Urinary bladder (tissue), 4 donors: ENCODE measurements at places on chromosomes 6 and 20. TPM values are rescaled to one million over a fixed set of nuclear protein-coding genes. Genes with fewer than 3 reads are reported as not detected.

KIF25 gene
- polyA plus RNA-seq = 0.53 TPM

SLC44A4 gene
- 4.2 TPM for polyA plus RNA-seq

MAPK13 gene
- polyA plus RNA-seq = 7.9 TPM

ZSWIM3 gene
- polyA plus RNA-seq = 2.7 TPM

BTBD3 gene
- polyA plus RNA-seq = 45.7 TPM

ELOVL2 gene
- 4.1 TPM for polyA plus RNA-seq

DEFB124 gene
- polyA plus RNA-seq = 0.52 TPM

THBS2 gene
- 22.8 TPM for polyA plus RNA-seq

TRIM31 gene
- polyA plus RNA-seq = 9.6 TPM

GRCh38 chr6:153624528-153624927 lies 414.5 kb upstream of the OPRM1 start:
- no peak for DNase-seq

- DNase-seq = no peak
Measured at GRCh38 chr20:2755451-2756055, 44.9 kb downstream of the CPXM1 start.

GRCh38 chr20:1323830-1324597 lies 4.9 kb downstream of the SDCBP2 start:
- no peak for DNase-seq

DNA sequence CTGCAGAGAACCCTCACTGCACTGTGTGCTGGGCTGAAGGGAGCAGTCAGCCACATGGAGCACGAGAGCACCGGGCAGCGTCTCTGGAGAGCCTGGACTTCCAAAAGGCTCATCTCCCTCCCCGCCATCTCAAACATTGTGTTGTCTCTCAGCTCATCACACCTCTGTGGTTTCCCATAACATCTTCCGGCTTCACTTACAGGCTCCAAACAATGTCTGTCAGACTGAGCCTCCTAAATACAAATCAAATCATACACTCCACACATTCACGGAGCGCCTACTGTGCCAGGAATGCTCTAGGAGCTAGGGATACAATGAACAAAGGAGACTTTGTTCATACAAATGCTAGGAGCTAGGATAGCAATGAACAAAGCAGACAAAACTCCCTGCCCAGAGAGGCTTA lies 398.0 kb downstream of the RNGTT start:
- no peak for DNase-seq

GRCh38 chr6:151005164-151005563 lies 139.7 kb downstream of the MTHFD1L start:
- DNase-seq = no peak

DNA sequence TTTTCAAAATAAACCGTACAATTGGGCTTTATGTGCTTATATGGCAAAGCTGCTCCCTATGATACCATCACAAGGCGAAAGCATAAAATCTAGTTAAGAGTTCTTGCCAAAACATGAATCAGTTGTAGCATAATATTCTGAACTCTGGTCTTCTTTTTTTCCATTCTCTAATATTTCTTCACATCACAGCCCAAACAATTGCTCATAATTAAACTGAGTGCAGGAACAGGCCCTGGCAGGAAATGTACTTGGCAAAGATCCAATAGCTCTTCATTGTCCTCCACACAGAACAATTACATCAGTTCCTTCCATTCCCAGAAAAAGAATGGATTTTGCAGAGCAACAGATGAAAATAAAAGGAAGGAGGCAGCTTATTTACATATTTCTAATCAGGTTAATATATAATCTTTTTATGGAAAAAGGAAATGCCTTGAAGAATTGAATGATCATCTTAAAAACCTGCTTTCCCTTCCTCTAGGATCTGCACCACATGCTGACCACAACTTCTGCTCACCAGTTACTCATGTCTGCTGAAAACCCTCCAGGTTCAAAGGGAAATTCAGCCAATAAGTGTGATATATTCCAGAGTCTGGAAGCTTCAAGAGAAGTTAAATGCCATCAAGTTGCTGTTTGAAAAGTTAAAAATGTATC lies 123.3 kb upstream of the COL21A1 start:
- DNase-seq = peak; percentile 82

DNA sequence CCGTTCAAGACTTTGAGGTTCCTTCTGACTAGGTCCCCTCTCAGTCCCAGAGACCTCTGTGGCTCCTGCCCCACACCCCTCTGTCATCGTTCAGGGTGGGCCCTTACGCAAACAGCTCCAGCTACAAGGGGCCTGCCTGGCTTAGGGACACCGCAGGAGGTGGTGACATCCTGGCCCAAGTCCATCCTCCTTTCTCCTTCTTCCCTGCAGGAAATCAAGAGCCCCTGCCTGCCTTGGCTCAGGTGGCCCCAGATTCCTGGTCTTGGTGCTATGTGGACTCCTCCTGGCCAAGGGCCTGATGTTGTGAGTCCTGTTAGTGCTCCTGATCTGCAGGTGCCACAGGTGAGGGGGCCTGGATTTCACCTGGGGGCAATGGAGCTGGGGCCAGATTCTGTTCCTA lies 8.1 kb downstream of the TREML4 start:
- no peak for DNase-seq

GRCh38 chr20:11355345-11355744 lies 562.3 kb upstream of the BTBD3 start:
- no peak for DNase-seq

DNA sequence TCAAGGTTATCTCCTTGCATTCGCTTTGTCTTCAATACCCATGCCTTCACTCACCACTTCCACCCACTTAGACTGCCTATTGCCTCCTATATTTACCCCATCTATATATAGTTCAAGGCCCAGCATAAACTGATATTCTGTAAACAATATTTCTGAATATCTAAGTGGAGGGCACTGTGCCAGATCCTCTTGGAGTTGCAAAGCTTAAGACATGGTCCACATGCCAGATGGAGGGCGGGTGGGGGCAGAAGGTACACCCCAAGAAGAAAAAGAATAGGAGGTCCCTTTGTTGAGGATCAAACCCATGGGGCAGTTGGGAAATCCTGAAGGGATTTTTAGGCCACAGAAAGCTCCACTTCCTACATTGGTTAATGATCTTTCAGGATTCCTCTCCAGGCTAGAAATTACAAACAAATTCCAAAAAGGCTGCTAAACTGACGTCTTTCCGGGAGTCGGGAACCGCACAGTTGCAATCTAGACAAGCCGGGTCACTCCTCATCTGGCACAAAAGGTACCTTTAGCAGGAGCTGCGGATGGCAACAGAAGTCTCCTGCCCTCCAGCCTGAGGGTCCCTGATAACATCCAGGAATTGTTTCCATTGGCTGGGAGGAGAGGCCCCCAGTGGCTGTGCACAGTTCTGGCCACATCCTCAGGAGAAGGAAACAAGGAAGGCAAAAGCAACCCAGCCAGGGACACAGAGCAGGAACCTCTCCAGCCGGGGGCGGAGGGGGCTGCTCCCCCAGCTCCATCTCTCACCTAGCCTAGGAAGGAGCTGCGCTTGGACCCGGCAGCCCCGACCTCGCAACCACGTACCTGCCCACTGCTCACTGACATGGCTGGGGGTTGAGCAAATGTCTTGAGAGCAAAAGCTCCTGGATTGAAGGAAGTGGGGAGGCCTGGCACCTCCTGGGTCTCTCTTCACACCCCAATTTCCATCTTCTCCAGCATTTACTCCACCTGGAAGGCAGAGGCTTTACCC lies 5.9 kb upstream of the LPIN3 start:
- no peak for DNase-seq

DNA sequence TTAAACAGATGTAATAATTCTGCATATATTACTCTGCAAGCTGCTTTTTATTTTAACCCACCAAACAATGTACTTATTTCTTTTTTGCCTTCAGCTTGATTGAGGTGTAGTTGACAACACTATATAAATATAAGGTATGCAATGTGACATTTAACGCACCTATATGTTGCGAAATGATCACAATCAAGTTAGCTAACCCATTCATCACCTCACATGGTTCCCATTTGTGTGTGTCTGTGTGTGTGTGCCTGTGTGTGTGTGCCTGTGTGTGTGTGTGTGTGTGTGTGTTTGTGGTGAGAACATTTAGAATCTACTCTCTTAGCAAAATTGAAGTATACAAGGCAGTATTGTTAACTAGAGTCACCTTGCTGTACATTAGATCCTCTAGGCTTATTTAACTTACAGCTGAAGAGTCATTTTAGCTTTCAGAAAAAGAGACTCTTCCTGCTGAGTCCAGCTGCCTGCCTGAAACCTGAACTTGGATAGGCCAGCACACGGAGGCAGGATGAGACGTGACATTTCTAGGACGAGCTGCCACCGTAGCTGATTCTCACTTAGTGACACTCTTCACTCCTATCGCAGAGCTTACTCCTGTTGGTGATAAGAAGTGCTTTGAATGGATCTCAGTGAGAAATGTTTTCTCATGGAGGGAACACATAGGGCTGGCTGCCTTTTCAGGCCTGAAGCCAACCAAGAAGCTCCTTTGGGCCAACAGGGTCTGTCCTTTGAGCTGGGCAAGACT lies 126.5 kb upstream of the RIPOR2 start:
- no peak for DNase-seq

- DNase-seq = no peak
Measured at GRCh38 chr6:2863901-2864300, 22.2 kb upstream of the SERPINB1 start.

DNA sequence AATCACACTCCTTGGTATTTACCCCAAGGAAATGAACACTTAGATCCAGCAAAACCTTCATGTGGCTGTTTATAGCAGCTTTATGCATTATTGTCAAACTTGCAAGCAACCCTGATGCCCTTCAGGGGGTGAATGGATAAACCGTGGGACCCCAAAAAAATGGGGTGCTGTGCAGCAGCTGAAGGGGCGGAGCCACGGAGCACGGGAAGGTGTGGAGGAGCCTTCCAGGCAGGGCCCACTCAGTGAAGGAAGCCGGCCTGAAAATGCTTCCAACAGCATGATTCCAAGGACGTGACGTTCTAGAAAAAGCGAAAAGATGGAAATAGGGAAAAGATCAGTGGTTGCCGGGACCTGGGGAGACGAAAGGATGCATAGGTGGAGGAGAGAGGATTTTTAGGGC lies 25.6 kb upstream of the FRMD1 start:
- no peak for DNase-seq

DNA sequence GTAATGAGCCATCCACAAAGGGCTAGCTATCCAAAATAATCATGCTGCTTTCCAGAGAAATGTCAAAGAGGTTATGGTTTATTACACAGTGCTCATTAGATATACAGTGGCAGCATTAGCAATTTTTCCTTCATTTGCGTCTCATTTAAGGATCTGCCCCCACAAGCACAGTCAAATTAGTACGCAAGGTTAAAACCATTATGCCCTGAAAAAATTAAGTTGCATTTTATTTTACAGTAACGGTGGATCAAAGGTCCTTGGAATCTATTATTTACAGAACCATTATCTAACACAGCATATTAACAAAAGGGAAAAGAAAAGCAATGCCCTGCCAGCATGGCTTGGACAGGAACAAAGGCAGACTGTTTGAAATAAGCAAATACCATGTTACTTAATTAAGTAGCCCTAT lies 144.8 kb downstream of the PDSS2 start:
- DNase-seq = no peak

DNA sequence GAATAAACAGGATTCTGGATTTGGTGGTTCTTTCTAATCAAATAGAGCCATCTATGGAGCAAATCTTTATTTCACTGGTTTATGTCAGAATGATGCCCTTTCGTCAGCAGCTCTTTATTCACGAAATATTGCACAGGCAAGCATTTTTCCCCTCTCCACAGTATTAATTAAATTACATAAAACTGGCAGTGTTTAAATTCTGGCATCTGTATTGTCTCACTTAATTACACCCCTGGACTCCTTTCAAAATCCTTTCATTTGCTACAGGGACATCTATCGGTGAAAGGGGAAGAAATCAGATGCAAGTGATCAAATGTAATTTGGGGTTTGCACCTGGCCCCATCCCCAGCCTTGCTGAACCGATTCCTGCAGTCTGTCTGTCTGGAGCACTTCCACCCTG lies 801.9 kb downstream of the QKI start:
- no peak for DNase-seq

GRCh38 chr6:140850438-140850837 lies 1282.3 kb upstream of the GJE1 start:
- DNase-seq = no peak

GRCh38 chr6:166258854-166259276 lies 49.3 kb downstream of the PRR18 start:
- no peak for DNase-seq

- no peak for DNase-seq
Measured at GRCh38 chr20:3678856-3679720, 2.7 kb downstream of the ADAM33 start.

DNA sequence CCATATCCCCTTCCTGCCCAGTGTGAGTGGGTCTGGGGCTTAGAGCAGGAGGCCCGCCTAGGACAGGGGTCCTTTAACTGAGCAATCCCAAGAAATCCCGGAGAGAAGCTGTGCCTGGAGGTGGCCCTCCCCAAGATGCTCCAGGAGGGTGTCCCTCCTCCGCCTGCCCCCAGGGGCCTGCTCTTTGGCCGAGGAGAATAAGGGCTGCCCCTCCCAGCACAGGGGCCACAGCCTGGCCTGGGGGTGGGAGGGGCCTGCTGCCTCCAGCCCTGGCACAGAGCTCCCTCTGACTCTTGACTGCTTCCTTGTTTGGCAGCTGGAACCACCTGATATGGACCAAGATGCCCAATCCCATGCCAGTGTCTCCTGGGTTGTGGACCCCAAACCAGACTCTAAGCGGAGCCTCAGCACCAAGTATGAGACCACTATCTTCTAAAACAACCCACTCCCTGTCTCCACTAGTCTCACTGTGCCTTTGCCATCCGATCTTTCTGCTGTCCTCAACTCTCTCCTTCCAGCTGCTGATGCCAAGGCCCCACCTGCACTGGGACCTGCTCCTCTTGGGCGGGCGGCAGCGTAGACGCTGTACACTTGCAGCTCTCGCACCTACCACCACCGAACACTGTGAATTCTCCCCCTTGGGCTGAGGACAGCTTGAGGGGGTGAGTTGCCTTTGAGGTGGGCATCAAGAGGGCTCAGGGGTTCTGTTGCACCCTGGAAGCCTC lies 54.3 kb downstream of the TCP11 start:
- no peak for DNase-seq

DNA sequence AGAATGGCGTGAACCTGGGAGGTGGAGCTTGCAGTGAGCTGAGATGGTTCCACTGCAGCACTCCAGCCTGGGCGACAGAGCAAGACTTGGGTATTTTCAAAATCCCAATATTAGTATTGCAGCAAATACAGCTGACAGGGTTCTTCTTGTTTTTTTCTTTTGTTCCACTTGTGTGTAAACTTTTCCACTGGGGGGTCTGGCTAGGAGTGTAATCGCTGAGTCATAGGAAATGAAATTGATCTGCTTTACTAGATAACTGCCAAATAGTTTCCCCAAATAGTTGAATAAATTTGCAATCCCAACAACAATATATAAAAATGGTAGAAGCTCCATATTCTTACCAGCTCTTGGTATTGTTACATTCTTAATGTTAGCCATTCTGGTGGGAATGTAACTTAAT lies 526.0 kb upstream of the SOX4 start:
- no peak for DNase-seq

GRCh38 chr6:6543181-6543879 lies 45.2 kb upstream of the LY86 start:
- no peak for DNase-seq

- no peak for DNase-seq
Measured at GRCh38 chr20:2619961-2620595, 32.4 kb upstream of the NOP56 start.
